Activated naive CD8-positive, alpha-beta T cell treated with anti-CD3 and anti-CD28 coated beads, Interleukin-2, amount 50 U/mL, for 16 hours (primary cell): ENCODE measurements at places on chromosomes 11 and 22.

DNA sequence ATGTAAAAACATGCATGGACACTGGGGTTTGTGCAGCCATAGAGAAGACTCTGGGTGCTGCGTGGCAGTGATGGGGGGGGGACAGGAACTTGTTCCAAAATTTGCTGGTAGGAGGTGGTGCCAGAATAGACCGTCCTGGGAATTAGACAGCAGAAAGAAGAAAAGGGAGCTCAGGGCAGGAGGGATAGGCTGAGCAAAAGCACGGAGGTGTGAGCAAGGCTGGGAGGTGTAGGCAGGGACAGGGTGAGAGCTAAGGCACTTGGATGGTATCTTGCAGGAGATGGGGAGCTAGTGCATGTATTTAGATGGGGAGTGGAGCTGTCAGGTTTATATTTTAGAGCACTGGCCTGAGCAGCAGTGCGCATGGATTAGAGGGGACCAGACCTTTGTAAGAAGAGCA lies 53.8 kb downstream of the PKNOX2 start:
- no peak for DNase-seq

DNA sequence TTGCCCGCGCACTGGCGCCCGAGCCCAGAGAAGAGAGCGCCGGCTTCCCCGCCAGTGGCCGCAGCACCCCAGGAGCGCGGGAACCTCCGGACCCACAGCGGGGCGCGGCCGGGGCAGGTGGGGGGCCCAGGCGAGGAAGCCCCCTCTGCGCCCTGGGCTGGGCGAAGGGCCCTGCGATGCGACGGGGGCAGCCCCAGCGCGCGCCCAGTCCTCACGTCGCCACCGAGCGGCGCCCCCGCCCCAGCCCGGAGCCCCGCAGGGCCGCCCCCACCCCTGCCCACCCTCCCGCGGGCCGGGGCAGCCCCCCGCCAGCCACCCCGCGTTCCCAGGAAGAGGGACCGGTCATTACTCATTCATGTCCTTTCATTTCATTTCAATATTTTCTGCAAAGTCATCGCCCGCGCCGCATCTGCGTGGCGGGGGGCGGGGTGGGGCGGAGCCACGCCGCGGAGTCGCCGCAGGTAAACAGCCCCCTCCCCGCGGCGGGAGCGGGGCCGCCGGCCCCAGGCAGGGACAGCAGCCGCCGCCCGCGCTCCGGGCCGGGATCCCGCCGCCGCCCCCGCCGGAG lies 673 bp upstream of the PANX2 start:
- DNase-seq = no peak

- no peak for DNase-seq
These were observed 1375.9 kb upstream of the RAG2 start for GRCh38 chr11:37973941-37974340.

DNA sequence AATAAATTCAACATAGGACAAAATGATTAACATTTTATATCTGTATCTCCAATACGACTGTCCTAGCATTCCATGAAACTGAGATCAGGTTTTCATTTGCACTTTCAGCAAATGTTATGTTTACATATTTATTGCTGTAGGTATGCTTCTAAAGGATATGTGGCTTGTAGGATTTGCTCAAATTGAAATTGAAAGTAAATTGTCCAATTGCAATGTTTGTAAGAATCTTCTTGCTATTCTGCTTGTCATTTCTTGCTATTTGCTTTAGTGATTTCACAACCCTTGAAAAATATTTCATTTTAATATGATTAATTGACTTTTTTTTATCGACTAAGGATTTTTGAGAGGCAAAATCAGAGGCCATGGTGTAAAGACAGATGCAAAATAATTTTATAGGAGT lies 904.2 kb upstream of the RAG2 start:
- no peak for DNase-seq

DNA sequence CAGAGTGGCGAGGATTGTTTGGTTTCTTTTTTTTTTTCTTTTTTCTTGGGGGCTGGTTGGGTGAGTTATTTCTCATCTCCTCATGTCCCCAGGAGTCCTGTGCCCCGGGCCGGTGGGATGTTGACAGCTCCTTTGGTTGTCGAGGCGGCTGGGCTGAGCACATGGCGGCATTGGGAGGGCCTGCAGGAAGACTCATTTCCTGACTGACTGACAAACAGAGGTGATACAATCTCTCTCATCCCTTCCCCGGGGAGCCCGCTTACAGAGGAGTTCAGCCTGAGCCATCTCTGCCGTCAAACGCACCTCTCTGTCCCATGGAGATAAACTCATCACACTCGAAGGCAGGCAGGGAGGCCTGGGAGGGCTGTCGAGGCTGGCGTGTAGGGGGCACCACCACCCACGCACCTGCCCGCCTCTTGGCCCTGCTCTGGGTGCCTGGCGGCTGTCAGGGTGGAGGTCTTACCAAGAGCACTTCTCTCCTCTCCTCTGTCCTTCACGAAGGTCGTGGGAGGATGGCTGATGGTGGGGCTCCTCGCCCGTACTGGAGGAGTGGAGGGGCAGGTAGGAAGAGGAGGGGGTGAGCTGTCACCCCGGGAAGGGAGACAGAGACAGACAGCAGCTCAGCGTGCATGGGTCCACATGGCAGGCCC lies 60.0 kb upstream of the NECTIN1 start:
- no peak for DNase-seq

GRCh38 chr11:61702701-61703312 lies 22.6 kb downstream of the DAGLA start:
- DNase-seq = no peak

- no peak for DNase-seq
These were observed 27.3 kb downstream of the PTPRJ start for GRCh38 chr11:48007677-48008076.

DNA sequence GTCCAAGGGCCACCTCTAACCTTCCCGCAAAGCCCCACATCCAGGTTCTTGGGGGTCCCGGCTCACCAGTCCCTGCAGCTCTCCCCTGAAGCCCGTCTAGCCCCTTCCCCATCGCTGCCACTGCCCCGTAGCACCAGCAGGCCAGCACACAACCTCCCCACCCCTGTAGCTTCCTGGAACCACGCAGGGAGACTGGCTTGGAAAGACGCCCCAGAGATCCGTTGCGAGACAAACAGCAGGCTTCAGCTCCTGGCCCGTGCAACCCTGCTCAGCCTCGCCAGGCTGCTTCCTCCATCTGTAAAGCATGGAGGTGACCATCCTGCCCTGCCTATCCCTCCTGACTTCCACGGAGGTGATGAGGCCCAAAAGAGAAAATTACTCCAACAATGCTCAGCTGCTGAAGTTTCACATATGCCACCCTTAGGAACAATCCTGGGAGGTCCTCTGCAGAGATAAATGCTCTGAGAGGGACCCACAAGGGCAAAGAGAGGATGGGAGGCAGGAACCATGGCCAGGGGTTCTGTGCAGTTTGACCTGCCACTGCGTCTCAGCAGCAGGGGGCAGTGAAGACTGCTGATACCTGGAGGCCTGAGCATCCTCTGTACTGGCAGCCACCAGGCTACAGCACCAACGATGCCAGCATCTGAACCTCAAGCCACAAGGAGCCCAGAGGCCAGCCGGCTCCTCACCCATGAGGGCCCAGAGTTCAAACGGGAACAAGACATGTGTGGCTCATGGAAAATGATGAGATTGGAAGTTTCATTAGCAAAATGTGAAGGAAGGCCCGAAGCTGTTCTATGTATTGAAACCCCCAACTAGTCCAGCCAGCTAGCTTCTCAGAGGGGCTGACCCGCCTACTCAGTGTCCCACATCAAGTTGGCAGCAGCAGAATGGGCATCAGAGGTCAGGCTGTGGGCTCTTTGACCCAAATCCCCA lies 16.1 kb downstream of the DGCR2 start:
- DNase-seq = no peak

- DNase-seq = no peak
These were observed 17.3 kb downstream of the FLI1 start for GRCh38 chr11:128711136-128711535.

GRCh38 chr11:15835788-15836411 lies 520.4 kb downstream of the SOX6 start:
- DNase-seq = no peak

DNA sequence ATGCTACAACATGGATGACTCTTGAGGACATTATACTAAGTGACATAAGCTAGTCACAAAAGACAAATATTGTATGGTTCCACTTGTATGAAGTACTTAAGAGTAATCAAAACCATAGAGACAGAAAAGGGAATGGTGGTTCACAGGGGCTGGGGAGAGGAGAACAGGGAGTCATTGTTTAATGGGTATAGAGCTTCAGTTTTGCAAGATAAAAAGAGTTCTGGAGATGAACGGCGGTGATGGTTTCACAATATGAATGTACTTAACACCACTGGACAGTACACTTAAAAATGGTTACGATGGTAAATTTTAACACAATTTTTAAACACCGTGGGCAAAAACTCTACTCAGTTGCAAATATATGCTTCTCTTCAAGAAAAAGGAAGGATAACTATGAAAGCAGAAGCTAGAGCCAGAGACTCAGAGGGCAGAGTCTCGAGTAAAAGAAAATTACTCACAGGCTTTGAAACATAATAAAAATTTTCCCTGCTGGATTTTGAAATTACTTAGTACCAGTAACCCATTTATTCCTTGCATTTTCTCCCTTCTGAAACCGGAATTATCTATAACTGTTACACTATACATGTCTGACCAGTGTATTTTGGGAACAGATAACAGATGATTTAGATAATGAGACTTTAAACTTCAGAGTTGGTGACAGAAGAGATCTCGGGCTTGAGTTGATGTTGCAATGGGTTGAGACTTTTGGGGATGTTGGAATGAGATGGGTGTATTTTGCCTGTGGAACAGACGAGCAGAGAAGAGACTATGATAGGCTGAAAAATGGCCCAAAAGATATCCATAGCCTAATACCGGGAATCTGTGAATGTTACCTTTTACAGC lies 15.0 kb downstream of the MRTFA start:
- DNase-seq = no peak

DNA sequence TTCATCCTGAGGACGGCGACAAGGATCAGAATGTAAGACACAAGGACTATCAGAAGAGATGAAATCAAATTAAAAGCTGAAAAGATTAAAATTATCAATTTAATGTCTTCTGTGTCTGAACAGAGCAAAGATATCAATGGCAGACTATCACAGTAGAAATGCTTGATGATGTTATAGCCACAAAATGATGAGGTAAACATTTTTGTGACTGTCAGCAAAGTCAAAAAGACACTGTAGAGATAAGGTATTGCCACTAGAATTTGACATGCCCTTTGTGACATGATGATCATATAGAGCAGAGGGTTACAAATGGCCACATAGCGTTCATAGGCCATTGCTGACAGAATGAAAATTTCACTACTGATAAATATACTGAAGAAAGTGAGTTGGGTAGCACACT lies 12.2 kb downstream of the OR5J2 start:
- DNase-seq = no peak

DNA sequence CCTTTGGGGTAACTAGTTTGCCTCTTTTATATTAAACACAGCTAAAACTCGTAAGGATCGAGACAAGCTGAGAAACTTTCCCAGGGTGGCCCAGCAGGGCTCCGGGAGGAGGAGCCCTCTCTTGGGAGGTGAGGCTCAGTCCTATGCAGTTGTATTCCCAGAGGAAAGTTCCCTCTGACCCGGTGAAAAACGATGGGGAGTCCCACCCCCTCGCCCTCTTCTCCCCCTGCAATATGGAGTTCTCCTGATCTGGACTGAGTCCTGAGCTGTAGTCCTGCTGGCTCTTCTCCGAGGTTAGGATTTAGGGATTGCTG lies 1.3 kb downstream of the NTM start:
- no peak for DNase-seq

DNA sequence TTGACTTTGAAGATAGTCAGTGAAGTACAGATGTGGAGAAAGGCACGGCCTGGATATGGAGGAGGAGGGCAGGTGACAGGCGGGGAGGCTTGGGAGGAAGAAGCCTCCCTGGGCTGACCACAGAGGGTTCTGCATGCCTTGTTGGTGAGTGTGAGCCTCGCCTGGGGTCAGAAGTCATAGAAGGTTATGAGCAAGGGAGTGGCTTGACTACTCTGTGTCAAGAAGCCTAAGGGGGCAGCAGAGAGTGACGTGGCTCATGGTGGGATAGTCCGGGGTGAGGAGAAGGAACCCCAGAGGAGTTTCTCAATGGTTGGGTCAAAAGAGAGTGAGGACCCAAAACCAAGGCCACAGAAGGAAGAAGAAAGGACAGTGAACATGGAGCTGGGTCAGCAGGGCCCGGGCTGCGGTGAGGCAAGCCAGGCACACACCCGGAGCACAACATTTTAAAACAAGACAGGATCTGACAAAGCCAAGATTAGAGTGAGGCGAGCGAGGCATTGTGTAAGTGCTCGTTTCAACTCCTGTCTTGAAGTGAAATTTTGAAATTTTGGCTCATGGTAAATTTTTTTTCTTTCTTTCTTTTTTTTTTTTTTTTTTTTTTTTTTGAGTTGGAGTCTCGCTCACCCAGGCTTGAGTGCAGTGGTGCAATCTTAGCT lies 31.9 kb downstream of the PDGFB start:
- no peak for DNase-seq

GRCh38 chr11:90355200-90355599 lies 132.4 kb upstream of the CHORDC1 start:
- no peak for DNase-seq

DNA sequence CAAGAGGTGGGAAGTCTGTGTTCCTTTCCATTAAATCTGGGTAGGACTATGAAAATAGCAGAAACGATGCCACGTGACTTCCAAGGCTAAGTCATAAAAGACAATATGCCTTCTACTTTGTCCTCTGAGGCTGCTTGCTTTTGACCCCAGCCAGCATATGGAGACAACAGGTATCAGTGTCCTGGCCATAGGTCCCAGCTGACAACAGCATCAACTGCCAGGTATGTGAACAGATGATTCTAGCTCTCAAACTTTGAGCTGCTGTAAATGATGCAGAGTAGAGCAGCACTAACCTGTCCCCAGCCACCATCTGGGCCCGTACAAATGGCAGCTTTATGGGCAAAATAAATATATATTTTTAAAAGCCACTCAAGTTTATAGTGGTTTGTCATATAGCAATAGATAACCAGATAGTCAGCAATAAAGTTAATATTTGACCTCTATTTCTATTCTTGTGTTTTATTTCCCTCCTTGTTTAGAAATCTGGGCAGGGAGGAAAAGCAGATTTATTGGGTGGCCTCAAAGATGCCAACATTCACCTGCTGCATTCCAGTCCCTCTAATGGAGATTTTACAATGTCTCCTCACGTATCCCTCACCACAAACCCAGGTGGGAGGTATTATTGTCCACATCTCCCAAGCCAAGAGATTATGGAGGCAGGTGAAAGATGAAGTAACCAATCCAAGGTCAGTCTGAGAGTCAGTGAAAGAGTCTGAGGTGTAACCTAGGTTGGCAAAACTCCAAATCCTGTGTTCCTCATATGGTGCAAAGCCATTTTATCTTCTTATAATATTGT lies 209.6 kb upstream of the LARGE1 start:
- no peak for DNase-seq

GRCh38 chr11:113247221-113247620 lies 67.2 kb upstream of the TTC12 start:
- no peak for DNase-seq

- DNase-seq = no peak
These were observed 13.4 kb downstream of the TMPRSS13 start for GRCh38 chr11:117915672-117916235.
